NCI-H1930 (cell line): ENCODE measurements at places on chromosomes 11 and 22.

DNA sequence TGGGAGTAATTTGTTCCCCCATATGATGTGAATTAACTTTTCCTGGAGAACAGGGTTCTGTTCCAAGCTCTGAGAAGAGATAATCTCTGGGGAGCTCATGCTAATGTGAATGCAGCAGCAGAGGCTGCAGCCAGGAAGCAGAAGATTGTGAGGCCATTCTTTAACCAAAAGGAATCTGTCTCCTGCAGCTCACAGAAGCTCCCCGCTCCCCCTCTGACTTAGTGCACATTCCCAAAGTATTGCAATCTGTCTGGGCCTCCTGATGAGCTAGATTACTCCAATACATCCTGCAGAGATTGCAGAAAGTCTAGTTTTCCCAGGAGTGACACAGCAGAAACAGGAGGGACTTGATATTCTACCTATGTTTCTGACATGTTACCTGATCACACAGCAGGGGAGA lies 420.6 kb upstream of the FAT3 start:
- DNase-seq = no peak

DNA sequence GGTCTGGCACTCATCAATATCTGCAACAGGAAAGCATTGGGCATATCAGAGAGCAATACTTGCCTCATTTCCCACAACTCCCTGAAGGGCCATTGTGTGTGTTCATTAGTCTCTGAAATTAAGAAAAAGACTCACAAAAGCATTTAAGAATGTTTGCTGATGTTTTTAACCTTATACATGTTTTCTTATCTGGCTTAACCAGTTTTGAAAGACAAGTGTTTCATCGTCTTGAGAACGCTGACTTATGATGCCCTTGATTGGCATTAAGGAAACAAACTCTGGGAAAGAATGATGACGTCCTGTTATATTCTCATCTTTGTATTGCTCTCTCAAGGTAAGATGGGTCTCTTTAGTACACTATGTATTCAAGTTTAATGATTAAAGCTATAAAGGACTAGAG lies 32.0 kb downstream of the SCUBE2 start:
- no peak for DNase-seq

- DNase-seq = no peak
These were observed 15.2 kb downstream of the TMPRSS5 start for GRCh38 chr11:113690619-113691569.

- no peak for DNase-seq
These were observed 459.5 kb upstream of the LARGE1 start for GRCh38 chr22:34379825-34380224.

- DNase-seq = no peak
These were observed 20.1 kb upstream of the SCGB1D1 start for GRCh38 chr11:62169935-62170334.

DNA sequence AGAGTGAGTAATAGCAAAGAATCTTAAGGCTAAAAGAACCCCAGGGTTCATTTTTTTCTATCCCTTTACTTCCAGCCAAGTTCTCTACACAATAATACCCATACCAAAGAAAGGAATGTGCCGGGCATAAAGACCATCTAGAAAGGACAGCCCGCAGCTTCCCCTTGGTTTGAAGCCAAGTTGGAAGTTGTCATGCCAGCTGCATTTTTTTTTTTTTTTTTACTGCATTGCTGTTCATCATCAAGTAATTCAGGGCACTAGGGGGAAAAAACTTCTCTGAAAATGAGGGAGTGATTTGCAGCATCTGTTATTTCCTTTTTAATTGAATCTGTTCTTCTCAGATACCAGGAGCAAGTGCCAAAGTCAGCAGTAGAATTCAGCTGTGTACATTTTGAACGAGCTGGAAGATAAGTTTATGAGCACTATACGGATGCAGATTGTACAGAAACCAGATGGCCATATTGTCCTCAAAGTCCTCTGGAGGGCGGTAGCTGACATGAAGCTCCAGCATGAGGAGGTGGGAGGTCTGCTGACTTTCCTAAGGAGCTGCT lies 56.4 kb downstream of the UBASH3B start:
- no peak for DNase-seq

DNA sequence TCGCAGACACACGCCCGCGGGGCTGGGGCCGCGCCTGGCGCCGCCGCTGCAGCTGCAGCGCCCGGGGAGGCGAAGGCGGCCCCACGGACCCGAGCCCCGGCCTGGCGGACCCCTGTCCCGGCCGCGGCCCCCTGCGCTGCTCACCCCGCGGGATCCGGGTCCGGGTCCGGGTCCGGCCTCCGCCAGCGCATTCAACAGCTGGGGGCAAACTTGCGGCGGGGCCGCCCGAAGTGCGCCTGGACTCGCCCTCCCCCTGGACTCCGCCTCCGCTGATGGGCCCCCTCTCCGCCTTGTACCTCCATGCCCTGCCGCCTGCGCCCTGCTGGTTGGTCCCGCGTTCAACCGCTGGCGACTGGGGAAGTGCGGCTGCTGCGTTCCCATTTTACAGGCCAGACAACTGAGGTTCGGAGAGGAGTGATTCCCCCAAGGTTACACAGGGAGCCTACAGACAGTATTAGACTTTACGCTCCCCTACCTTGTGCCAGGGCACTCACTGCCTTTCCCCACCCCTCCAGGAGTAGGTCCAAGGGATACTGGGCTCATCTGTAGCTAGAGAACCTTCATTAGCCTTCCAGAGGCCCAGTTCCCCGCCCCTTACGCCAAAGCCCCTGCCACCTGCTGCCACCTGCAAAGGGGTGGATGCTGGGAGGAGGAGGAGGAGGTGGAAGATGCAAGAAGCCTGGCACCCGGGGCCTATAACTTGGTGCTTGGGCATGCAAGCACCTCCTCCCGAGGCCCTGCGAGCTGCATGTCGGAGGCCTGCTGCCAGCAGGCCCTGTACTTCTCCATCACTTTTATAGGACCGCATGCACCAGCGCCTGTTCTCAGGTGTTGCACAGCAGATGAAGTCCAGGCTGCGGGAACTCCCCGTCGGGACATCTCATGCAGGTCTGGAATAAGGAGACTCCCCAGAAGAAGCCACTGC lies 694 bp upstream of the ELFN2 start:
- no peak for DNase-seq

DNA sequence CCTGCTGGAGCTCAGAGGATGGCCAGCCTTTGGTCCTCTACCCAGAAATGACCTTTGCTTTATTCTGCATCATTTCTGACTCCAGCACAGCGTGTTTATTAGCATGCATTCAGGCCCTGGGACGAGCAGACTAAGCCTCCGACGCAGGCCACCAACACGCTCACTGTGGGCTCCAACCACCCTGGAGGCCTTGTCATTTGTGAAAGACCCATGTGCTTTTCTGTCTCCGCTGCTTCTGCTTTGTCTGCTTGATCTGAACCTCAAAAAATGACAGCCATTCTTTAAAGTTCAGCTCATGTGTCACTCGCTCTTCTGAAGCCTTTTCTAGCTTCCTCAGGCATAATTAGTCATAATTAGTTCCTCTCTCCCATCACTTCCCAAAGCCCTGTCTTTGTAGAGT lies 109.1 kb upstream of the TIMP3 start:
- DNase-seq = no peak

DNA sequence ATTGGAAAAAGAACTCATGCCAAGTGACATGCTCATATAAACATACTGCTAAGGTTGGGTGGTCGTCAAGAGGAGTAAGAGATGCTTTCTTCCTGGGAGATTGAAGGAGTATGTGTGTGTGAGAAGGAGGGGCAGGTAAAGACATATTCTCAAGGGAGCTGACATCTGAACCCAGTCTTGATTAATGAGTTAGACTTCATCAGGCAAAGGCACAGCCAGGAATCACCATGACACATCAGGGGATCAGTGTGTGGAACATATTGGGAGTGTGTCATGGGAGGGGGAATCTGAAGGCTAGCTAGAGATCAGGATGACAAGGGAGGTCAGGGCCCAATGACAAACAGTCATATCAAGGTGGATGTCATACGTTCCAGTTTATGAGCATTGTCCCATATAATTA lies 14.9 kb downstream of the CNTF start:
- no peak for DNase-seq

GRCh38 chr11:15113381-15113780 lies 1.3 kb upstream of the INSC start:
- DNase-seq = no peak

DNA sequence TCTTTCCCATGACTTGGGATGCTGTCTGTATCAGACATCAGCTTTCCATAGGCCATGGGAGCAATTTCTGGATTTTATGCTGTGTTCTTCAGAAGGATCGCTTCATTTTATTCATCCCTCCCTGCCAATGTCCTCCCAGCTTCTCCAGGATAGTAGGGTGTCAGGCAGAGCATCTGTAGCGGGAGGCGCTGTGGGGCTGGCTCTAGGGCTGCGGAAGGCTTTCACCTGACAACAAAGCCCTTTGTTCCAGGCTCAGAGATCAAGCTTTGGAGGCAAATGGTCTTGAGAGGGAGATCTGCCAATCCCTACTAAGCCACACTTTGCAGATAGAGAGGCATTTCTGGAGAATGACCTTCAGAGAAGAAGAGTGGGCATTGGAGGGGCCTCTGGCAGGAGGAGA lies 29.5 kb upstream of the FTH1 start:
- DNase-seq = no peak

GRCh38 chr11:57566005-57566904 lies 1.2 kb downstream of the UBE2L6 start:
- DNase-seq = no peak

DNA sequence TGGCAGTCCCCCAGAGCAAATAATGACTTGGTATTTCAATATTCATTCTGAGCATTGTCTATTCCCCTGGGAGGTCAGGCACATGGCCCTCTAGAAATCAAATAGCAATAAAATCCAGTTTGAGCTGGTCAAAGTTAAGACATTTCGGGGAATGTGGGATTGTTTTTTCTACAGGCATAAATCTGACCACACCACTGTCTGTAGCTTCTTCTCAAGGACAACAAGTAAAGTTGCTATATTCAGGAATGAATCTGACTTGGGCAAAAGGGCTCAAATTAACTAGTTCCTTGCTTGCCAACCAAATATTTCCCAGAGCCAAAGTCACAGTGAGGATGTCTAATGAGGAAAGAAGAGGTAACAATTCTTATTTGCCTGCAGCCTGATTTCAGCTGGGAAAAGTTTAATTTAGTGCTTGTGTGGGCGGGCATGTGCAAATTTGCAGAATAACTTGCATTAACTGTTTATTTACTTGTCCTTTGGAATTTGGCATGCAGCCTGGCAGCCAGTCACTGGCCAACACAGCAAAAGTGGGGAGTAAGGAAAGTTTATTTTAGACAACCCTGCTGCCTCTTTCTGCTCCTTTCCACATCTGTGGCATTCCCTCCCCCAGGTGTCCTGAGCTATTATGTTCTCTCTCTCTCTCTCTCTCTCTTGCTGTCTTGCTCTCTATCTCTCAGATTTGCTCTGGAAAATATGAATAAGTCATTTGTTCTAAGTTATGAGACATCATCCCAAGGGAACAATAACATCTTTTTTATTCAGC lies 51.2 kb upstream of the ARHGAP20 start:
- DNase-seq = no peak

- no peak for DNase-seq
These were observed 279.1 kb downstream of the BRD1 start for GRCh38 chr22:49548356-49549202.

DNA sequence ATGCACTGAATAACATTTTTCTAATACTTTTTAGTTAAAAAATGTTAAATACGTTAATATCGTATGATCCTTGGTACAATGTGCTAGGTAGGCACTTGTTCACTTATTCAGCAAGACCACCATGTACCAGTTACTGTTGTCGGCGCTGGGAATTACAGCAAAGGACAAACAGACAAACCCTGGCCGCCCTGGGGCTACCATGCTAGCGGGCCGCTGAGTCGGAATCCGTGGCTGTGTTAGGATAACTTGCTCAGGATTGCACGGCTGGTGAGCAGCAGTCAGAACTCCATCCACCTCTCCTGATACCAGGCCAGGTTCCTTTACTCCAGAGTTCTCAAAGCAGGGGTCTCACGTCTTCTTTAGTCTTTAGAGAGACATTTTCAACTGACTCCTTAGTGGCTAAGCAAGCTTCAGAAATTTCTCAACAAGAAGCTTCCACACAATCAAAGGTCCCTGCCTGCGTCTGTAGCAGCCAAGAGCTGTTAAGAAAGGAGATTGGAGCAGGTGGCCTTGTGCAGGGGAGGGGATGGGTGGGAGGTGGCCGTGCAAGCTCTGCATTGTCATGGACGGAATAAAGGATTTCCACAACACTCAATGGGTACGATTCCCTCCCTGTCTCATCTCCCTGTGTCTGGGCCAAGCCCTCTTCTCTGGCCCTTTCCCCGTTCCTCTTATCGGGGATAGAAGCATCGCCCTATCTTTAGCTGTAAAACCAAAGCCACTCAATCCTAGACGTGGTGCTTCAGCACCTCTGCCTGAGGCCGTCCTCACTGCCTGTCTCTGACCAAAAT lies 39.8 kb upstream of the NNMT start:
- no peak for DNase-seq

DNA sequence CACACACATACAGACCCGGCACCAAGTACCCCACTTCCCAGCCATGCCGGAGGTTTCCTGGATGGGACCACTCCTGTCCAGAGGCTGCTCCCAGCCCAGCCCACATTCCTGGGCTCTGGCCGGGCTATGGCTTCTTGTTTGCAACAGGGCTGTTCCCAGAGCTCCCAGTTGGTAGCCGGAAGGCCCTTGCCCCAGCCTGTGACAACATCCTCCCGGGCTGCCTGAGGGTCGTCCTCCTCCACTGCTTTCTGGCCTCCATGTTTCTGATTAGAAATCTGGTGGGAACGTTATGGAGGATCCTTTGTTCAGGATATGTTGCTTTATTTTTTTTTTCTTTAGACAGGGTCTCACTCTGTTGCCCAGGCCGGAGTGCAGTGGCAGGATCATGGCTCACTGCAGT lies 952 bp upstream of the CYP2D6 start:
- DNase-seq = no peak

- no peak for DNase-seq
These were observed 28.6 kb downstream of the LIF start for GRCh38 chr22:30217698-30218560.

DNA sequence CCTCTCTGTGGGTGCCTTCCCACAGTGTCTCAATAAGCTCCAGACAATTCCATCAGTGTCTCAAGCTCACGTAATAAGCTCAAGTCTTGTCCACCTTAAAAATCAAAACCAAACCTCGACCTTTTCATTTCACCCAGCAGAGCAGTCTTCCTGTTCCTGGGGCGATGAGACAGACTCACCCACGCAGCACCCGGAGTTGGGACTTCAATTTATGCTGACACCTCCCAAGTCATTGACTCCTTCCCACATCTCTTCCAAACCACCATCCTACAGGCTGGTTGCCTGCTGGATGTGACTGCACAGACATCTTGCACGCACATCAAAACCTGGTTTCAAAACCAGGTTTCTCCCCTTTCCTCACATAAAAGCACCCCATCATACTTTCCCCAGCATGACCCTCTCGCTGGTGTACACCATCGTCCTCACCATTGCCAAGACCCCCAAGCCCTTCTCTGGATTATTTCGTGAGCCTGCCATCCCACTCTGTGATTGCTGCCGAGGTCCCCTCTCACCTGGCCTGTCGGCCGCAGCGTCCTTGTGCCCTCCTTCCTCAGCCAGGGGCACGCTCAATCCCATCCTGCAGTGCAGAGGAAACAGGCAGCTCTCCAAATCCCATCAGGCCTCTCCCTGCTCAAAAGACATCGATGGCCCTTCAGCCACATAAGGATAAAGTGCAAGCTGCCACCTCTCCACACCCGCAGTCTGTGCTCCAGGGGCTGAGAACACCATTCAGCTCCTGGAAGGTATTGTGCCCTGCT lies 45.1 kb upstream of the FBXO3 start:
- DNase-seq = no peak

- DNase-seq = no peak
These were observed 43.2 kb downstream of the TBX1 start for GRCh38 chr22:19803736-19804267.

GRCh38 chr11:122399375-122399774 lies 256.1 kb upstream of the UBASH3B start:
- DNase-seq = no peak

- DNase-seq = no peak
These were observed 711 bp upstream of the PHF21B start for GRCh38 chr22:45010532-45010900.

- DNase-seq = no peak
These were observed 29.6 kb upstream of the SNX19 start for GRCh38 chr11:130945896-130946295.
